GM12892 (cell line): ENCODE measurements at places on chromosomes 3 and 15.

DNA sequence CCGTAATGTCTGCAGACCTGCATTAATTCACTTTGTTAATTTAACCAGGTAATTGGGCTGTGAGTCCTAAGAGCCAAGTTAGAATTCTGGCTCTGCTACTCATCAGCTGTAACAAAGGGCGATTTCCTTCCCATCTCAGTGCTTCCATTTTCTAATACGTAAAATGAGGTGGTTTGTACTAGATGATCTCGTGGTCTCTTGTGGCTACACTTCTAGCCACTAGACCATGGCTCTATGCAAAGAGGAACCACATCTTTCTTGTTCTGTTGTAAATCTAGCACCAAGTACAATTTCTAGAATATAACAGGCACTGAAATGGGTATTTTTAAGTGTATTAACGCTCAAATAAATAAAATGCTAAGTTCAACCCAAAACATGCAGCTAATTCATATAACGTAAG lies 174.4 kb upstream of the THBS1 start:
- no peak for DNase-seq

DNA sequence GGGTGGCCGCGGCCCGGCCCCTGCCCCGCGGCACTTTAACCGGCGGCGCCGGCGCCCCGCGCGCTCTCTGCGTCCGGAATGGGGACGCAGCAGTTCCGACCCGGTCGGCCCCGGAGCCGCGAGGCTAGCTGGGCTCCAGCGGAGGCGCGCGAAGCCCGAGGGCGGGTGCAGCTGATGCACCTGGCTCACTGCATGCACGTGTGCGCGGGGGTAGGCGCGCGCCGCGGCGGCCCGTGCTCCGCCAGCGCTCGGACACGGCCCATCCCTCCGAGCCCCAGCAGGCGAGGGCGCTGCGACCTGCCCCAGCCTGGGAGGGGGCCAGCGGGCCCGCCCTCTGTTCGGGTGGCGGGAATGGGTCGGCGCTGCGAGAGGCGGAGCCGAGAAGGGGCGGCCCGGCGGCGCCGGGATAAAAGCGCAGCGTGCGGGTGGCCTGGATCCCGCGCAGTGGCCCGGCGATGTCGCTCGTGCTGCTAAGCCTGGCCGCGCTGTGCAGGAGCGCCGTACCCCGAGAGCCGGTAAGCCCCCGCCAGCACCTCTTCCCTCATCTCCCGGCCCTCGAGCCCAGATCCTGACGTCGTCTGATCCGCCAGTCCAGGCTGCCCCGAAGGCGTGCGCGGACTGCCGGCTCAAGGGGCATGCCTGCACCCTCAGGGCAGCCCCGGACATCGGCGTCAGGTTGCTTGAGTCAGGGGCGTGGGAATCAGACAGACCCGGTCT lies at the start of the genes CHDH and IL17RB:
CHDH (minus strand) TSS at position 286 of the 717 bp plus-strand sequence. CDS start 22,411 bp downstream, outside the sequence.
IL17RB (plus strand) TSS at position 435 of the 717 bp plus-strand sequence; CDS start at position 456, 21 bp downstream.
- peak; percentile 46 for DNase-seq

DNA sequence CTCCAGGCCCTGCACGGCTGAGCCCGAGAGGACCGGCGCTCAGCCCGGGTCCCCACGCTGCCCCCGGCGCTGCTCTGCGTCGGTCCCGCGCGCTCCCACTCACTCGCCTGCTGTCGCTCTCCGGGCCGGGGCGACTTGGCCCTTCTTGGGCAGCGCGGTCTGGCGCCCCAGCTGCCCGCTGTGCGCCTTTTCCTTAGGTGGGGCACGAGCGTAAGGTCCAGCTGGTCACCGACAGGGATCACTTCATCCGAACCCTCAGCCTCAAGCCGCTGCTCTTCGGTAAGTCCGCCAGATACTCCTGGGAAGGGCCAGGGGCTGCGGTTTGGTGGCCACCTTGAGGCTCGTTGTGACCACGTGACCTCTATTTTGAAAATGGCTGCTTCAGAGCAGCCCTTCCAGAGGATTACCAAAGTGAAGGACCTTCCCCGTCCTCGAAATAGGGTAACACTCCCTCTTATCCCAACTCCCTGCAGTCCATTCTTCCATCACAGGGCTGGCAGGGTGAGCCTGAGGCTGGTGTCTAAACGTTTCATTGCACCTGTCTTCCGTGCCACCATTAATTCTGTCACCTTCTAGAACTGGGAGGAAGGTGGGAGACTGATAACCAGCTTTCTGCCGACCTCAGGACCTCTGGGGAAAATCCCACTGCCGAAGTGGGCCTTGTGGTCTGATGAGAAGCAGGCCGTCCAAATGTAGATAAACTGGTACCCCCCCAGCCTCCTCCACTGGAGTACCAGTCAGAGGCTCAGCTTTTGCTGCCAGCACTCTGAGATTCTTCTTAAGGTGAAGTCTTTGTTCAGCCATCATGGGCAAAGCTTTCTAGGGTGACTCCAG lies 812 bp downstream of the P4HTM start:
- no peak for DNase-seq

- DNase-seq = no peak
Observed at GRCh38 chr15:93384886-93385285, 295.9 kb upstream of the RGMA start.

DNA sequence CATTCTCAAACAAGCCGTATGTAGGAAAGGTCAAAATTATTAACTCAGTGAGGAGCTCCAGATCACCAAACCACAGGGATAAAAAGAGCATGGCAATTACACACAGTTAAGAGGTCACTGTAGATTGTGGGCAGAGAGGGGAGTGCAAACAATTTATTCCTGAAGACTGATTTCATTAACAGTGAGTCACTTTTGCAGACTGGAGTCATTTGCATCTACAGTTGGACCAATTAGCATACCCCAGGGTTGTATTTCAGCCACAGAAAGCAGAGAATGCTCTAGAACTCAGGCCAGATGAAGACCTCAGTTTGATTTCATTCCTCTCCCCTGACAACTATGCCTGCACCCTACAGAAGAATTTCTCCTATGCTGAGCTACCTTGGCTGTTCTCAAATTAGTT lies 40.1 kb downstream of the SETMAR start:
- DNase-seq = no peak

DNA sequence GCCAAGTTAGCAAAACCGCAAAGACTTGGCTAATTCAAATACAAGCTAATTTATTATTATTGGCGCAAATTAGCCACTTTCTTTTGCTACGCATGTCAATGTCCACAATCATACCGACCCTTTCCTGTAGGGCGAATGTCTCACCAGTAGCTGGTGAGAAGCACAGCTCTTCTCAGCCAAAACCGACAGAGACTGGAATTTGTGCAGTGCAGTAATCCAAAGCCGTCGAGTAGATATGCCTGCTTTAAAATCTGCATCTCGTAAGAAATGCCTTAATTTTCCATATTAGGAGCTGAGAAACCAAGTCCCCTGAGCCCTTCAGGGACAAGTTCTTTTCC lies 614 bp upstream of the MINDY2 start:
- DNase-seq = no peak

DNA sequence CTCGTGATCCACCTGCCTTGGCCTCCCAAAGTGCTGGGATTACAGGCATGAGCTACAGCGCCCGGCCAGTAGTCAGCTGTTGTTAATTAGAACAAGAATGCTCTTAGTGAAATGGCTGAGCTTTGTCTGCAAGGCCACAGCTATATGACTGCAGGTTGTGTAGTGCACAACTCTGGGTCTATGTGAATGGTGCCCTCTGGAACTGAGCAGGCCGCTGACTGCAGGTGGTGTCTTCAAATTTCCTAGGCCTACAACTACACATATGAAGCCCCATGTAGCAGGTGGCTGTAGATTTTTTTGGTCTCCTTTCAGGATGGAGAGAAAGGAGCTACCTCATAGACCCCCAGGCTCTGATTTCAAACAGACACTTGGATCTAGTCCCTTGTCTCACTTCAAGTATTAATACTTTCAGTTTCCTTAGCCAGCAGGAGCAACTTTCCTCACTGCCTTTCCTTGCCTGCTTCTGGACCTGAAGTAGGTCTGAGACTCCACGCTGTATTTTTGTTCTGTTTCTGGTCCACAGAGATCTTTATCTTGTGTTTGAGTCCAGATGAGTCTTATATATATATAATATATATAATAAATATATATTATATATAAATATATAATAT lies 86.9 kb downstream of the C3orf80 start:
- no peak for DNase-seq

DNA sequence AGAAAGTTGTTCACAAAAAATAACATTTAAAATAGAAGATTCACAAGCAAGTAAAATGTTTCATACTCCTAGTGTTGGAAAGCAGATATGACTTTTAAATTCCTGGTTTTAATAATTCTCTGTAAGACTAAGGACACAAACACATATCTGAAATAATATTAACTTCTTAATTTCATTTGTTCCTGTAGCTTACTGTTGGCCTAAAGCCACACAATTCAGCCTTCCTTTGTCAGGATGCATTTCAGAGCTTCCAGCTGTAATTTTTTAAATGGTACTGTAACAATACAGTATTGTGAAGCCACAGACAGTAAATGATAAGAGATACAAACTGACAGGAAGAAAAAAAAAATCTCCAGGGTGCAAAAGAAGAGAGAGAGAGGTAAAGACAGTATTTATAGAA lies 84.2 kb downstream of the TMCC1 start:
- DNase-seq = no peak

DNA sequence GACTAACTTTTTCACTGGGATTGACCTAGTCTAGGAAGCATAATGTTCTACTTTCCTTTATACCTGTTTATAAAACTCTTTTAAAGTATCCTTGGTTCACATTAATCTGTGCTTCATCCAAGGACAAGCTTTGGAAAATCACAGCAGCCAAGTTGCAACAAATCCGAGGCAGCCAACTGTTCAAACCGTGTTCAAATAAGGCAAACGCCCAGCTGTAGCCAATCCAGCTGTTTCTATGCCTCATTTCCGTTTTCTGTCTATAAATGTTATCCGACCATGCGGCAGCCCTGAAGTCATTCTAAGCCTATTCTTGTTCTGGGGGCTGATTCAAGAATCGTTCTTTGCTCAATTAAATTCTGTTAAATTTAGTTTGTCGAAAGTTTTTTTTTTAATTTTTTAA lies 78.3 kb downstream of the FMN1 start:
- DNase-seq = no peak

GRCh38 chr3:171842864-171843518 lies at the start of gene TMEM212:
Gene TMEM212 (plus strand): TSS chr3:171843349. CDS start chr3:171843384, 35 bp downstream.
- no peak for DNase-seq

GRCh38 chr3:15097891-15098290 lies 1.1 kb downstream of the RBSN start:
- no peak for DNase-seq

DNA sequence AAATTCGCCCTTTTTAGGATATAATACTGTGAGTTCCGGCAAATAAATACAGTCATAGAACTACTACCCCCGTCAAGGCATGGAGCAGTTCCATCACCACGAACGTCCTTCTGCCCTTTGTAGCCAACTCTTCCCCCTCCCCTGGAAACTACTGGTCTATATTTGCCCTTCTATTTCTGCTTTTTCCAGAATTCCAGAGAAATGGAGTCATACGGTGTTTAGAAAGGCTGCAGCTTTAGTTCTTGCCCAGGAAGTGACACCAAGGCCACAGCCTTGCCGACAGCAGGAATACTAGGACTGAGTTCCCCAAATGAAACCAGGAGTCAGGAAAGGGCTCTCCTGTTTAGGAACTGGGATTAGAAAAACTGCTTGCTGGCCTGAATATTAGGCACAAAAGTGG lies 291.2 kb downstream of the FAM43A start:
- no peak for DNase-seq

DNA sequence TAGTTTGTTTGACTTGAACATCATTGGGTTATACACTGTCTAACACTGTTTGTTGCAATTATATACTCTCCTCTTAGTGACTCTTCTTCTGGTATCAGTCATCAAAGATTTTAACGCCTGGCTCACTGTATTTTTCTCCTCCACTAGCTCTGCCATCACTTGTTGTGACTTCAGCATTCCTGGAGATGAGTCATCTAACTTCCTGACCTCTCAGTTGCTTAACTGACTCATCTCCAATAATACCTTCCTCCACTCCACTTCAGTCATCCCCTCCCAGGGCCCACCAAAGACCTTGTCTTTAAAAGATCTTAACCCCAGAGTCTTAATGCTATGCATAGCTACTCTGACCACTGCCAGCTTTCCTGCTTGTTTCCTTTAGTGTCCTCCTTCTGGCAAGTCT lies 28.6 kb upstream of the CLSTN2 start:
- DNase-seq = no peak

DNA sequence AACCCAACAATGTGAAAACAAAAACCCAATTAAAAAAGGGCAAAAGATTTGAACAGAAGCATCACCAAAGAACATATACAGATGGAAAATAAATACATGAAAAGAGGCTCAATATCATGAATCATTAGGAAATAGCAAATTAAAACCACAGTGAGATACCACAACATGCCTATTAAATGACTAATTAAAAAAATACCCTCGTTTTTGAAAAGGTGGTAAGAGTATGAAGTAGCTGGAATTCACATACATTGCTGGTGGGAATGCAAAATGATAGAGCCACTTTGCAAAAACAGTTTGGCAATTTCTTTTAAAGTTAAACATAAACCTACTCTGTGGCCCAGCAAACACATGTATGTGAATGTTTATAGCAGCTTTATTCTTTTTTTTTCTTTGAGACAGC lies 75.8 kb downstream of the B3GNT5 start:
- no peak for DNase-seq

GRCh38 chr15:93997071-93997658 lies 234.2 kb upstream of the MCTP2 start:
- no peak for DNase-seq

DNA sequence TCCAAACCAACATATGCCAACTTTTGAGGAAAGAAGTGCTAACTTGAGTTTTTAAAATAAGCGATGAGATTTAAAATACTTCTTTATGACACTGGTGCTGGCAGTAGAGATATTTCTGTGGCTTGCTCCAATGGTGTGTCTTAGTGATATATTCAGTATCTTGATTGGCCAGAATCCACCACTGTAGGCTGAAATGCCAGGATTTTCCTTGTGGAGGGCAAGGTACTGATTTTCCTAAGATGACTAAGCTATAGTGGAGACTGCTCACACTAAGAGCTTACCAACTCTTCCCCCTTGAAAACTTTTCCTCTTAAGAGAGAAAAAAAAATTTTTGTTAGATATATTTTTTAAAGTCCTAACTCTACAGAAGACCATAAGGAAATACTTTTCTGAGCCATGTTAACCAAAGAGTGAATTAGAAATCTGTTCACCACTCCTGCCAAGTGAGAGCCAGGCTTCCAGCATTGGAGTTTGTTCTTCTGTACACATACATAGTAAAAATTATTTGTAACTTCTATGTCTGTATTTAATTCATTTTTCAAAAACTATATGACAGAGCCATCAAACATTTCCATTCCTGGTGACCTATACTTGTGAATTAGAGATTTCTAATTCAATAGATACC lies 109.1 kb downstream of the PPP2R3A start:
- no peak for DNase-seq

- DNase-seq = no peak
Observed at GRCh38 chr15:50145451-50145872, 26.4 kb upstream of the ATP8B4 start.

DNA sequence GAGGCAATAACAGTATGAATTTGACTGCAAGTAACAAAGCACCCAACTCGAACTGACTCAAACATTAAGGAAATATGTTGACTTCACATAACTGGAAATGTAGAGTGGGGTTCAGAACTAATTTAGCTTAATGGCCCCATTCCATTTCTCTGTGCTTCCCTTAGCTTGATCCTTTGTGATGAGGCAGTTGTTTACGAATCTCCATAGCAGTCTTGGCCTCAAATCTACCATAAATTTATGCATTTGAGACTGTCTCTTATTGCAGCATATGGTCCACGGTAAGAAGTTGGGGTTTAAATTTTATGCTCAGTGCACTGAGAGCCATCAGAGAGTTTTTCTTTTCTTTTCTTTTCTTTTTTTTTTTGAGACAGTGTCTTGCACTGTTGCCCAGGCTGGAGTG lies 148.7 kb upstream of the POU1F1 start:
- no peak for DNase-seq
